ENCODE measurements at places on chromosomes 6 and 20. TPM values are rescaled to one million over a fixed set of nuclear protein-coding genes. Genes with fewer than 3 reads are reported as not detected.

MAN1A1 gene
- polyA plus RNA-seq: 10.7 TPM

EPB41L2 gene
- 3.3 TPM for polyA plus RNA-seq

DNA sequence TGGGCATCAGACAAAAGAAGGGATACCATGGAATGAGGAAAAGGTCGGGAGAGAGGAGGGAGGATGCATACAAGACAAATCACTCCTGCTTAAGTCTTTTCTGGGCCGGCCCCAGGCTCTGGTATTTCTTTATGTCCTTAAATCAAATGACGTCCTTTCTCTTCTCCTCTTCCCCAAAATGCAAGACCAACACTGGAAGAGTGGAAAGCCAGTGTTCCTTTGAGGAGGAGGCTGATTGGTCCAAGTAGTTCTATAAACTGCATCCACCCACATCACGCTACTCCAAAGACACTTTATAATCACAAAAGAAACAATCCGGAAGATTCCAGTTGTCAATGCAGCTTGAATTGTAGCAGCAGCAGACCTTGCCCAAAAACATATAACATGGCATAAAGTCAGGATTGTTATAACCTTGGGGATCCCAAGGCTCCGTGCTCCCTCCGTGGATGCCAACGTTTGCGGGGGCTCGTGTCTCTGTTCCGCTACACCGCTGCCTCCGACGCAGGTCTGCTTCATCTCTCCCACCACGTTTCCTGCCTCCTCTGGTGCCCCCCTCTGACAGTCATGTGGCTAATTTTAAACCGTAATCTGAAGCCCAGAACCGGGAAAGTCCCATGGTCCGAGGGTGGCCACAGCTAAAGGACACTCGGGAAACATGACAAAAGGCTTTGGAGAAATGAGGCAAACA, 47.1 kb downstream of the MCUR1 start:
- peak; percentile 9 for DNase-seq

DNA sequence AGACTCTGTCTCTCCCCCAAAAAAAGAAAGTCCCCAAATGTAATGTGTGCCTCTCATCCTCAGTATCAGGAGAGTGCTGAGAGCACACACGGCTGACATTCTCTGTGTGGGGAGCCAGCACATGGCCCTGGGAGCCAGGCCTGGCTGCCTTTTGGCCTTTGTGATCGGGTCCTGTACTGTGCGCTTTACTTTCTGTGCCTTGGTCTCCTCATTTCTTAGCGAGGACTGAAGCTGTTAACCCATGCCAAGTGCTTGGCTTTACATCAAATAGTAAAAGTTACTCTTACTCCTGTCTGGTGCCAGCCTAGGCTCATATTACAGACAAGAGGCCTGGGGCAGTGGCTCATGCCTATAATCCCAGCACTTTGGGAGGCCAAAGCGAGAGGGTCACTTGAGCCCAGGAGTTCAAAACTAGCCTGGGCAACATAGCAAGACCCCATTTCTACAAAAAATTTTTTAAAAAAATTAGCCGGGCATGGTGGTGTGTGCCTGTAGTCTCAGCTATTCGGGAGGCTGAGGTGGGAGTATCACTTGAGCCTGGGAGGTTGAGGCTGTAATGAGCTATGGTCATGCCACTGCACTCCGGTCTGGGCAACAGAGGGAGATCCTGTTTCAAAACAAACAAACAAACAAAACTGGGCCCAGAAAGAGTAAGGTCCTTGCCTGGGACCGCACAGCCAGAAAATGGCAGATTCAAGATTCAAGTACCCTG, 50.3 kb downstream of the SNAI1 start:
- DNase-seq: no peak

GRCh38 chr6:85078058-85078457, 313.7 kb upstream of the TBX18 start:
- DNase-seq: no peak

- no peak for DNase-seq
Measured at GRCh38 chr20:49852522-49853080, 40.0 kb downstream of the SLC9A8 start.

- no peak for DNase-seq
Measured at GRCh38 chr6:20797597-20797996, 263.3 kb downstream of the CDKAL1 start.

DNA sequence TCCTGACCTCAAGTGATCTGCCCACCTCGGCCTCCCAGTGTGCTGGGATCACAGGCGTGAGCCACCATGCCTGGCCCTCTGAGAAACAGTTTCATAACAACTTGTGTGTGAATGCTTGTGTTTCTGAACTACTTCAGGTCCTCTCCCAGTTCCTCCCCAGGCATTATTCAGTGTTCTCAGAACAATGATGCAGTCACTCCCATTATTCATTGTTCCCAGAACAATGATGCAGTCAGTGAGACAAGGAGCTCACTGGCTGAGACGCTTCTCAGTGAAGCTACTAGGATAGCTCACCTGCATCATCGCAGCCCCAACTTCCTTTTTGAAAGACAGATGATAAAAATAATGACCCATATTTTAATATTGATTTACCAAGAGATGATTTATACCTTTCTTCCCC, 71.5 kb downstream of the NDUFAF5 start:
- DNase-seq: no peak

- DNase-seq: no peak
Measured at GRCh38 chr20:25150016-25150415, 45.5 kb upstream of the ENTPD6 start.

- DNase-seq: peak; percentile 79
Measured at GRCh38 chr20:63957004-63957689, 931 bp upstream of the UCKL1 start.

All from CD4-positive, CD25-positive, alpha-beta regulatory T cell (primary cell).